ENCODE measurements at places on chromosomes 1 and 21.

DNA sequence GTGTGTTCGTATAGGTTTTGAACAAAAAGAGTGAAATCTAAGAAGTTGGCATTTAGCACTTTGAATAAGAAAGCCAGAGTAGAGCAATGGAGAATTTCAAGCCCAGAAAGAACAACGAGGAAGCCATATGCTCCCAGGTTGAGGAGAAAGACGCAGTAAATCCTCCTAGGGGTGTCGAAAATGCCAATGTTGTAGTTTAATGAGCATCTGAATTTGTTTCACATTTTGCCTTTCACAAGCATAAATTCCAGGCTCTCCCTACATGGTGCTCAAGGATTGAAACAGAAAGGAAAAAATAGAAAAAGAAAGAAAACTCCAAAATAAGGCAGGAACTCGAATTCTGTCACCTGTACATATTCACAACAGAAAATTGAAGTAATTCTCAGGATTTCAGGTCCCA is 264.7 kb upstream of the SGIP1 start:
- no peak for DNase-seq

- DNase-seq, result no peak
Measured at GRCh38 chr1:20361805-20362381, 71.2 kb downstream of the VWA5B1 start.

- DNase-seq, result peak; percentile 45
Measured at GRCh38 chr1:201192261-201192788, 1.7 kb downstream of the IGFN1 start.

- no peak for DNase-seq
Measured at GRCh38 chr1:213820362-213821149, 167.2 kb upstream of the PROX1 start.

GRCh38 chr1:224188286-224188685 is 5.2 kb downstream of the DEGS1 start:
- DNase-seq, result no peak

DNA sequence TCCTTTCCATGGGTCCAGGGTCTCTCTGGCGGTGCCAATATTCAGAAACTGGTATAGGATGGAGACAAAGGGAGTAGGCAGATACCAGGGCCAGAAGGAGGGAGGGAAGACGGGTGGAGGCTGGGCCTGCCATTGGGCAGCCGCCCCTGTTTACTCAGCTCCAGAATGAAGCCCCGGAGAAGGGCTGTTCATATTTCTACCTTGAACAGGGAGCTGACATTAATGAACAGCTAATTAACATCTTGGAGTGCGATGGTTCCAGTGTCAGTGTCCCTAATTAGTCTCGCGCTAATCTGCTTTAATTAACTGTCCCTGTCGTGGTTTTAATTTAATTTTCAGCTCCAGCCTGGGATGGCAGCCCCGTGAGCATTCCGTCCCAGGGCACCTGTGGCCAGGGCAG is 113.8 kb downstream of the EPHB2 start:
- DNase-seq, result no peak

DNA sequence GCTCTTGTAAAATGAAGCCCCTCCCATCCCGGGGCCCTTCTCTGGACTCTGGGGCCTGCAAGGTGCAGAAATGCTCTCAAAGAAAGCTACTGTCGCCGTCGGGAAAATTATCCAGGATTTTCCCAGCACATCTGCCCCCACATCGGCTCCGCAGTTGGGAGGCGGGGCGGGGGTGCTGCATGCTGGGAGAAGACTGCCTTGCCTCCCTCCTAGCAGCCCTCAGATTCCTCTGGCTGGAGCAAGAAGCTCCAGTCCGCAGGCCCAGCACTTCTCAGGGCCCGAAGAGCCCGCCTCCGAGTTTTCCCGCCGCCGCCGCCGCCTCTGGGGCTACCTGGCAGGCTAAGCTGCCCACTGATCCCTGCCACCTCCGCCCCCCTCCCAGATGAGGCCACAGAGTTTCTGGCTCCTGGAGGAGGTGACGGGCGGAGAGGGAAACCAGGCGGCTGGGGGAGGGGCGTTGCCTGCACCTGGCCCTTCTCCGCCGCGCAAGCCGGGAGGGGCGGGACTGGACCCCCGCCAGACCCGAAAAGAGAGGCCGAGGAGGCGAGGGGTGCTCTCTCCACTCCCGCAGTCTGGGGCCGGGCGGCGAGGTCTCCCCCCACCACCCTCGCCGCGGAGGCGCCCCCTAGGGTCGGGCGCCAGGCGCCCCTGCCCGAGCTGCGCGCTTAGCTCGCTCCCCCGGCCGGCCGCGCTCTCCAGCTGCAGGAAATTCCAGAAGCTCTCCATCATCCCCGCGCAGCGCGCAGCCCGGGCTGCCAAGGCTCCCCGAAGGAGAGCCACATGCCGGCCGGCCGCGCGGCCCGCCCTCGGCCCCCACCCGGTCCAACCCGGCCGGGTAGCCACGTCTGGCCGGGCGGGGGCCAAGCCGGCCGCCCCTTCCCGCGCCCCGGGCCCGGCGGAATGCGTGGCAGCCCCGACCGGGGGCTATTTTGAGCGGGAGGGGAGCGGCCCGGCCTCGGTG is 28.8 kb downstream of the AHDC1 start:
- peak; percentile 64 for DNase-seq

DNA sequence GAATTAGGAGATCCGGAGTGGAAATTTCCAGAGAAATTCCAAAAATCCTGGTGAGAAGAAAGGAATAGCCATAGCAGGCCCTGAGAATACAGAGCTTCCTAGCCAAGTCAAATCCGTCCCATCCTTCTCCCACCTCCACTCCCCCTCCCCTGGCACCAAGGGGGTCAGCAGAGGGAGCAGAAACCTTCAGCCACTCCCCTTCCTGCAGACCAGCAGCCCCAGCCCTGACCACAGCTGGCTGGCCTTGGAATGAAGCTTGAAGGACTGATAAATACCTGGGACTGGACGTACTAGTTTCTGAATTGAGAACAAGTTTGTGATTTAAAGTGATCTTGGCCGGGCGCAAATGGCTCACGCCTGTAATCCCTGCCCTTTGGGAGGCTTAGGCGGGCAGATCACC is 13.8 kb upstream of the RIPPLY3 start:
- no peak for DNase-seq

DNA sequence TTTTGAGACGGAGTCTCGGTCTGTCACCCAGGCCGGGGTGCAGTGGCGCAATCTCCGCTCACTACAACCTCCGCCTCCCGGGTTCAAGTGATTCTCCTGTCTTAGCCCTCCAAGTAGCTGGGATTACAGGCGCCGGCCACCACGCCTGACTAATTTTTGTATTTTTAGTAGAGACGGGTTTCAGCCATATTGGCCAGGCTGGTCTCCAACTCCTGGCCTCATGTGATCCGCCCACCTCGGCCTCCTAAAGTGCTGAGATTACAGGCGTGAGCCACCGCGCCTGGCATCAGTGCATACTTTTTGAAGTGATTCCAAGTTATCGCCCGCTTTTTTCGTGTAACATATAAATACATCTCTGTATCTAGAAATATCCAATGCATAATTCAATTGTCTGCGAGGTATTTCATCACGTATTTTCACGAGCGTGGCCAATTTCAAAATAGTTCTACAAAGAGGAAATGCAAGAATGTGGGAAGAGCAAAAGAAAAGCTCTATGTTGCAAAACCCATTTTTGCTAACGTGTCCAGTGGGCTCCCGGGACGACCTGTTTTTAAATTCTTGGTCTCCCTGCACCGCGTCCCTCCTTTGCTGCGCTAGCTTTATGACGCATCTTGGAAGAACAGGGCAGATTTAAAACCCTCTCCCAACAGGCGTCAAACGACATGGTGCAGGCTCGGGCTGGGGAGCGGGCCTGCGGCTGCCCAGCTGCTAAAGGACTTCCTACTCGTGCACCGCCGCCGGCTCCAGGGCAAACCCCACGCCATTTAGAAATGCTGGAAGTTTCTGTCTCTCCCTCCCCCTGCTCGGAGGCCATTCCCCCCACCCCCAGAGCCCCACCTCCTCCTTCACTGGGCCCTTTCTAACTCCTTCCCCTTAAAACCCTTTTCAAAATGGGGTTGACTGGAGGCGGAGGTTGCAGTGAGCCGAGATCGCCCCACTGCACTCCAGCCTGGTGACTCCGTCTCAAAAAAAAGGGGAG is 923 bp upstream of the IFNGR2 start:
- DNase-seq, result no peak

DNA sequence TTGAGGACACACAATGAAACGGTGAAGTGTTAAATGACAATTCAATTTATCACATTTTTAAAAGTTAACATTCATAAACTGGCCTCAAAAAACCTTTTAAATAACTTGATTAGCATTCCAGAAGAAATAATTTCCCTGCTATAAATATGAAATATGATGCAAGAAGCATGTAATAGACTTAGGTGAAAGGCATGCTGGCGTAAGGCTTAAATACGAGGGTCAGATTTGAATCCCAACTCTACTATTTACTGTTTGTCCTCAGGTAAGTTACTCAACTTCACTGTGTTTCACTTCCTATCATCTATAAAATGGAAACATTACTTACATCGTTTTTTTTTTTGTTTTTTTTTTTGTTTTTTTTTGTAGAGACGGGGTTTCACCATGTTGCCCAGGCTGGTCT is 40.8 kb downstream of the EPRS1 start:
- DNase-seq, result no peak

- no peak for DNase-seq
Measured at GRCh38 chr1:1892763-1893120, 1.9 kb upstream of the GNB1 start.

- DNase-seq, result no peak
Measured at GRCh38 chr1:155305881-155306391, 2.7 kb upstream of the FDPS start.

DNA sequence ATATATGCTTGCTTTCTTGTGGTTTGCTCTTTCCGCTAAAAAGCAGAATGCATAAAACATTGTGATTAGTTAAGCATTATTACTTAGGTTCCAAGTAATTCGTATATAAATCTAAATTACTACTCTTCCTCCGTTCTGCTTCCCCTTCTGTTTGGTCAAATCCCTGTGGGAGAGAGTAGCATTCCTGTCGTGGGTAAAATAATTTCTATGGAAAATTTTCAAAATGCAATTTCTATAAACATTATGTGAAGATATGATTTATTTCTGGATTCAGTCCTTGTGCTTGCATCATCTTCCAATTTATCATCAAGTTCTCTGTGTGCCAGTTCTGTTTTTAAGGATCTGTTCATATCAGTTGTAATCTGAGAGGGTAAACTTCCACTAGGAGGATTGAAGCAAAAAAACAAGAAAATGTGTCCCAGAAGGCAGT is 7.2 kb upstream of the WARS2 start:
- no peak for DNase-seq

GRCh38 chr1:192702212-192702902 is 66.4 kb downstream of the RGS13 start:
- DNase-seq, result no peak

GRCh38 chr1:183148599-183148998 is 37.5 kb upstream of the LAMC2 start:
- DNase-seq, result no peak

DNA sequence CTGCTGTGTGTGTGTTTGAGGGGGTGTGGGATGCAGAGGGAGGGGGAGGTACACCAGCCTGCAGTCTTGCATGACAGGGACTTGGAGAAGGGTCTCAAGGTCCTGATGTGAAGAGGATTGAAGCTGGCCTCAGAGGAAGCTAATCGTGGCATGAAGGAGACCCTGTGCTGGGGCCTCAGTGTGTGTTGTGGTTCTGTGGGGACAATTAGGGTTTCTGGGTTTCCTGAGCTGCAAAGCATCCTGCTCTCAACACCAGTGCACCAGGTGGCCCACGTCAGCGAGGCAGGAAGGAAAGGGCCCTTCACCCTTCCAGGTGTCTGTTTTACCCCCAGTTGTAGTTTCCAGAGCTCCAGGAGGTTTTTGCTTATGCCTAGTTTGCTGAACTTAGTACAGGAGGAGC is 52.8 kb downstream of the TENT5C start:
- no peak for DNase-seq

GRCh38 chr1:205916541-205916940 is 26.7 kb downstream of the SLC26A9 start:
- no peak for DNase-seq

DNA sequence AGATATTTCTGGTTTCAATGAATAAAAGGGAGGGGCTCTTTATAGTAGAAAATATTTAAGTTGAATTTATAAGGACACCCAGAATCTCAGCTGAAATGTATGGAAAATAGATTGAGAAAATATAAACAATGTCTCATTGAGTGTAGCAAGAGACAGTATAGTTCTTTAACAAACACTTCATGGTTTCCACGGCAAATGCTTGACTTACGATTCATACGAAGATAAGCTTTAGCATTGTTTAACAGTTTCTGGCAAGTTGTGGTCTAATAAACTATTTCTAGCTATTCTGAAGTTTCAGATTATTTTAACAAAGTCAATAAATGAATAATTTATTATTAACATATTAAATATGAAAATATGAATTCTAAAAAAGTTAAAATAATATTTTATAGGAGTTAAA is 1419.4 kb downstream of the KCNT2 start:
- no peak for DNase-seq

- no peak for DNase-seq
Measured at GRCh38 chr21:33244082-33244778, 14.5 kb downstream of the IFNAR2 start.

GRCh38 chr1:147851149-147851548 is 51.4 kb upstream of the GJA8 start:
- DNase-seq, result no peak

GRCh38 chr1:103509250-103509649 is 16.2 kb upstream of the RNPC3 start:
- DNase-seq, result no peak

DNA sequence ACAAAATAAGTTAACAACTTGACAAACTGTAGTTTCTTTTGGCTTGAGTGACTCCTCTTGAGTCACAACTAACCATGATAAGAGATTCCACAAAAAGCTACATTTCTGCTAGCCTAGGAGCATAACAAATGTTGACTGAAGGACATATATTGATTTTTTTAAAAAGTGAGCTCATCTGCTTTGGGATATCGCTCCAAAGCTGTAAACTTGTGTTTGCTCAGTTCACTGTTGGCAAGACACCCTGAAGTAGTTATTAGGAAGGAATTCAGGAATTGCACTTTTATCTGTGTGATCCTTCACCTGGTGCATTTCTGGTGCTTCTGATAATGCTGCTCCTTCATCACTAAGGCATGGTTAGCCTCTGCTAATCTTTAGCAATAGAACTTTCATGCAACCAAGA is 23.7 kb downstream of the RWDD3 start:
- DNase-seq, result no peak

DNA sequence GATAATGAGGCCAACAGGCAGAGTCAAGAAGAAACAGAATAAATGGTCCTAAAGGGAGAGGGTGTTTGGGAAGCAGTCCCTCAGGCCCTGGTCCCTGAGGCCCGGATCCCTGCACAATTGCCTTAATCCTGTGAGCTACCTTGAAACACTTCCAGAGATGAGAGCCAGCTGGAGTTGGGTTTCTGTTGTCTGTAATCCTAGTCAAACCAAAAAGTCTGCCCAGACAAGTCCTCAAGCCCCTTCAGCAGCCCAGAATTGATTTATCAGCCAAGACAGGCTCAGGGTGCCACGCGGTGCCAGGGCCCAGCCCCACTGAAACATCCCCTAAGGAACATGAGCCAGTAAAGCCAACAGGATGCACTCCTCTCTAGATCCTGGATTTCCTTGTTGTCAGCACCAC is 16.4 kb upstream of the CLSTN1 start:
- DNase-seq, result no peak

GRCh38 chr21:37551331-37551992 is 184.9 kb downstream of the DYRK1A start:
- peak; percentile 53 for DNase-seq

- DNase-seq, result no peak
Measured at GRCh38 chr1:173470608-173471007, 6.5 kb upstream of the PRDX6 start.
